ENCODE measurements at places on chromosomes 1 and 21.
A peak's percentile ranks its signal among the peaks of the same experiment; 100 is the strongest.

- DNase-seq: no peak
These were observed 574.7 kb upstream of the ADGRL2 start for GRCh38 chr1:81225789-81226602.

DNA sequence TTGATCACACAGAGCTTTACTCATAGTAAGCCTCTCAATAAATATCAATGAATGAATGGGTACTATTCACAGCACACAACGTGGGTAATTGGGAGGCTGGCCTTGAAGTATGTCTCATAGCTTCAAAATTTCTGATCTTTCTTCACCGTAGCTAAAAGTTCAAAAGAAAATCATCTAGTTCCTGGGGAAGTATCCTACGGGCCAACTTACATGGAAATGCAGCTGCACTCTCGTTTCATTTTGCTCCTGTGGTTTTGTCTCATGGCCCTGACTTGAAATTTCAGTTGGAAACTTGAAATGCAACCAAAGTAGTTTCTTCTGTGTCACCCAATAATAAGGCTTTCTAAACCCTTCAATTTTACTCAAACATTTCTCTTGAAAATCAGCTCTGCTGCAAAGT, 76.1 kb upstream of the CNIH3 start:
- DNase-seq: no peak

GRCh38 chr1:201502511-201502857, 4.4 kb downstream of the CSRP1 start:
- no peak for DNase-seq

DNA sequence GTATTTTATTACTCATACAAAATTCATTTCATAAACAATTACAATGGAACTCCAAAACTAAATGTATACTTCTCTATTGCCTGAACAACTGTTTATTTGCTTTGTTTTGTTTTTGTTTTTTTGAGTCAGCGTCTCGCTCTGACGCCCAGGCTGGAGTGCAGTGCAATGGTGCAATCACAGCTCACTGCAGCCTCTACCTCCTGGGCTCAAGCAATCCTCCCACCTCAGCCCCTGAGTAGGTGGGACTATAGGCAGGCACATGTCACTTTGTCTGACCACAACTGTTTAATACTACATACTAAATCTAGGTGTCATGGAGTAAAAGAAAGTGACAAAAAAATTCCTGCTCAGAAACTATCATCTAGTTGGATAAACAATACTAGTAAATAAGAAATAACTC, 49.3 kb downstream of the RAB3GAP2 start:
- DNase-seq: no peak

DNA sequence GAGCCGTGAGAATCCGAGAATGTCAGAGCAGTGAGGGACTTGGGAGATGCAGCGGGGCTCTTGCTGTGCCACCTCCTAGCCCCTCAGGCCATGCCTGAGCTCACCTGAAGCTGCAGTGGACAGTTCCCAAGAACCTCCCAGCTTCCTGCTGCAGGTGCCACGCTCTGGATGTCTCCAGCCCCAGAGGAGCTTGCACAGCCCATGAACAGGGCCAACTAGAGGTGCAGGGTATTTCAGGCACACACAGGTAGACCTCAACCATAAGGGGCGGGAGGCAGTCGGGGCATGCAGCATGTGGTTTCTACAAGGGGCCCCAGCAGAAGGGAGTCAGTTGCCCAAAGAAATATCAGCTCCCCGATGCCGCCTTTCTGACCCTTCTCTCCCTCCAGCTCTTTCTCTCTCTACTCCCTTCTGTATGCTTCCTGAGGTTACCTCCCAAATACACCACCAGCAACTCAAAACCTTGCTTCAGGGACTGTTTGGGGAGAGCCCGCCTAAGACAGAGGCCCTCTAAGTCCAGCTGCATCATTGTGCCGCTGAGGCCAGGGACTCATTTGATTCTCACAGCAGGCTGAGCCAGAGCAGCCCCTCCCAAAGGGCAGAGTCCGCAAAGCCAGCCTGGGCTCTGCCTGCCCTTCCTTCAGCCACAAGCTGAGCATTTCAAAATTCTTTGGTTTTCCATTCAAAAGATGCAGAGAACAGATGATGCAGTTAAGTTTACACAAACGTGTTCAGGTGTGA, 209.8 kb downstream of the MATN1 start:
- DNase-seq: no peak

DNA sequence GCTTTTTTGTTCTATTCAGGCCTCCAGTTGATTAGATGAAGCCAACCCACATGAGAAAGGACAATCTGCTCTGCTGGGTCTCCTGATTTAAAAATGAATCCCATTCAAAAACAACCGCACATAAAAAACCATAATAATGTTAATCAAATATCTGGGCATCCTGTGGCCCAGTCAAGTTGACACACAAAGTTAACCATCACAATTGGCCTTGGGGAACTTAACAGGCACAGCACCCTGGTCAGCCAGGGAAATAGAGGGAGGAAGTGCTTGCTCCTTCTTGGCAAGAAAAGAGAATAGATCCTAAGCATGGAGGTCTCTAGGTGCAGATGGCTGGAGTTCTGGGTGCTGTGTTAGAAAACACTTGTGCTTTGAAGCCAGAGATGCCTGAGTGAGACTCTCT, 109.6 kb upstream of the OLIG2 start:
- DNase-seq: no peak

DNA sequence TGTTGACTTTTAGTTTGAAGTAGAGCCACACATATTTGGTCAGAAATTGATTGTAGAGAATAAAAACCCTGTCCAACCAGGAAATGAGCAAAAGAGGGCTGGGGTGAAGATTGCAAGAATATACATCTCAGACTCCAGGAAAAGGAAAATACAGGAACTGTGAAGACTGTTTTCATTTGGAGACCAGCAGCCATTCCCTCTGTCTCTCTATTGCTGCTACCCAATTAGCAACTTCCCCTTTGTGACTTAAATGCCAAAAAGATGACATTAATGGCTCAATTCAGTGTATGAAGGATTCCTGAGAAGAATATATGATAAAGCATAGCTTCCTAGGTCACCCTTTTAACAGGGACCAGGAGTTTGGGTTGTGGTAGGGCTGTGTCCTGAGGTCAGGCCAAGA, 31.6 kb upstream of the CEP350 start:
- DNase-seq: no peak

DNA sequence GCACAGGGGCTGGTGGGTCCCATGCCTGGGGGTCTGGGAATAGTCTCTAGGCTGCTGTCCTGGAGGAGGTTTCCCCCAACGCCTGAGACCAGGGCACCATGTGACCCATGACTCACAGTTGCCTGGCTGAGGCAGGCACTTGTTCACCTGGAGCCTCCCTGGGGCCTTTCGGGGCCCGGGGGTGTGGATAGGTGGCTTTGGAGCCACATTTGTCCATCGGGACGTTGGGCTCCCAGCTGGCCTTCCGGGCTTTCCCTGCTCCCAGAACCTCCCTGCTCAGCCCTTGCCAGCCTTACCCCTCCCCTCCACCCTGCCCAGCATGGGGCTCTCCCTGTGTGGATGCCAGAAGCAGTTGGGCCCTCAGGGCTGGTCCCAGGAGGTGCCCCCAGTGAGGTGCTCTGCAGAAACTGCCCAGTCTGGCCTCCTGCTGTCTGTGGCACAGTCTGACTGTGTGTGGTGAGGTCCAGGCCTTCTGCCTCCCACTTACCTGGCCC, 14.2 kb downstream of the COL6A1 start:
- peak; percentile 47 for DNase-seq

DNA sequence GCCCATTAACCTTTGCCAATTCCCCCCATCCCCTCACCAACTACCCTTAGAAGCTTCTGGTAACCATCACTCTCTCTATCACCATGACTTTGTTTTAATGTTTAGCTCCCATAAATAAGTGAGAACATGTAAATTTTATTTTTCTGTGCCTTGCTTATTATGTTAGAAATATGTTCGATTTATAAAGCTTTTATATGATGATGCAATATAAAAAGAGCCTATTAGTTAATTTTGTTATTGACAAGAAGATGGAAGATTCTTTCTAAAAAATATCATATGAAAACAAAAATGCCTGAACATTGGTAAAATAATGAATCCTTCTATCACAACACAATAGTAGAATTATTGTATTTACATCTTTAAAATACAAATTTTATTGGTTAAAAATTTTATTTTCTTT, 836.1 kb upstream of the TMPRSS15 start:
- DNase-seq: no peak

- peak; percentile 37 for DNase-seq
These were observed 31.6 kb upstream of the NFIA start for GRCh38 chr1:61050541-61051442.

DNA sequence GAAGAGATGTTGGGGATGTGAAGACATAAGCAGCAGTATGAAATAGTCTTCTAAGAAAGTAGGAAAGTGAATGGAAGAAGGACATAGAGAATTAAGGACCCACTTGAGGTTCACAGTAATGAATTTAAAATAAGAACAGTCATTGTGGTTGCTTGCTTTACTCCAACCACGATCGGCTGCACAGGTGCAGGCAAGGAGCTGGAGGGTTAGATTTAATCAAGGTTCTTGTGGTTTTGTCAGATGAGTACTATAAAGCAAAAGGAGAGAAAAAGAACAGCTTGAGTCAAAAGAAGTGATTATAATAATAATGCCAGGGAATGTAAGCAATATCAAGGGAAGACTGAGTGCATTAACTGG, 46.1 kb upstream of the RBM34 start:
- DNase-seq: no peak

DNA sequence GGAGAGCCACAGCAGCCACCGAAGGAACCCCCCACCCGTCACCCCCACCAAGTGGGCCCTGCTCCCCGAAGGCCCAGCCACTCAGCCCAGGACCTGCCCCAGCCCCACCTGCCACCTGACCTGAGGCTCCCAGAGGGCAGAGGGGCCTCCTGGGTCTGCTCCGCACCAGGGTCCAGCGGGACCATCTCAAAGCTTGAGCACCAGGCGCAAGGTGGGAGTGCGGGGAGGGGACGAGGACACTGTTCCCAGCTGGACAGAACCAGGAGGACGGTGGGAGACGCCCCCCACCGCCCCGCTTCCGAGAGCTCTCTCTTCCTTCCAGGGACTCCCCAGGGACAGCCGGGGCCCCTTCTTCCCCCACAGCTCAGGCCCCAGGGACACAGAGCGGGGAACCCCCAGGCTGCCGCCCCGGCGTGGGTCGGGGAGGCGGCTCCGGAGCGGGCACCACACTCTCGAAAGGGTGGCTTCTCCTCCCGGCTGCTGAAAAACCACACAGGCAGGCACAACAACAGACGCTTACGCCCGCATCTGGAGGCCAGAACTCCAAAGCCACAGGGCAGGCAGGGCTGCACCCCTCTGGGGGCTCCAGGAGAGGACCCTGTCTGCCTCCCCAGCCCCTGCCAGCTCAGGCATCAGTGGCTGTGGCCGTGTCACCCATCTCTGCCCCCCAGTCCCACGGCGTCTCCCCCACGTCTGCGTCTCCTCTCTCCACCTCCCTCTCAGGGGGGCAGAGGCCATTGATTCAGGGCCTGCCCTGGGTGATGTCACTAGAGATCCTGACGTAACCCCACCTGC, 1.9 kb upstream of the TTLL10 start:
- no peak for DNase-seq

GRCh38 chr1:40951943-40952743, 27.4 kb upstream of the CTPS1 start:
- DNase-seq: peak; percentile 93

- no peak for DNase-seq
These were observed 28.1 kb downstream of the ERI3 start for GRCh38 chr1:44326821-44327465.

DNA sequence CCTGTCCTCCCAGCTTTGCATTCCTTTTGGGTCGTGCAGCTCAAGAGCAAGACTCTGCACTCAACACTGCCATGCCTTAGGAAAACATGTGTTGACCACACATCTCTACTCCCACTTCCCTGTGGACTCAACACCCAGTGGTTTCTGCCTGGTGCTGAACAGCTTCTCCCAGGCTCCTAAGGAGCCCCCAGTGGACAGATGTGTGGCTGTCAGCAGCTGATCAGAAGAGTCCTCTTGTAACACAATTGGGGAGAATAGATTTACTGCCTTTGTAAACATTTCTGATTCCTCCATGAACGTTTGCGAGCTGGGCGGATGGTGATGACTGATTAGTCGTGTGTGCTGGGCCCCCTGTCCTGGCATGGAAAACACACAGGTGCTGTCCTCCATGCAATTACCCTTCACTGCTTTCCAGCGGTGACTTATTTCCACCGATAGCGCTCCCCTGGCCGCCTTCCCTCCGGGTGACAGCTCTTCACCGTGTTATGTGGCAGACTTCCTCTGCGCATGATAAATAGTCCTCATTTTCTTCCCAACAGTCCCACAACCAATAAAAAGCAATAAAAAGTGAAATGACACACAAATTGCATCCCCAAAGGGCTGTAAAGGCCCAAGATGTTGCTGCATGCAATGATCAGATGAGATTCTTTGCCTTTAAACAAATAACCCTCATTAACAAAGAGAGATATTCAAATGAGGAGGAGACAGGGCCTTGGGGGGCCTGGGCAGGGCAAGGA, 249.4 kb upstream of the AJAP1 start:
- no peak for DNase-seq

DNA sequence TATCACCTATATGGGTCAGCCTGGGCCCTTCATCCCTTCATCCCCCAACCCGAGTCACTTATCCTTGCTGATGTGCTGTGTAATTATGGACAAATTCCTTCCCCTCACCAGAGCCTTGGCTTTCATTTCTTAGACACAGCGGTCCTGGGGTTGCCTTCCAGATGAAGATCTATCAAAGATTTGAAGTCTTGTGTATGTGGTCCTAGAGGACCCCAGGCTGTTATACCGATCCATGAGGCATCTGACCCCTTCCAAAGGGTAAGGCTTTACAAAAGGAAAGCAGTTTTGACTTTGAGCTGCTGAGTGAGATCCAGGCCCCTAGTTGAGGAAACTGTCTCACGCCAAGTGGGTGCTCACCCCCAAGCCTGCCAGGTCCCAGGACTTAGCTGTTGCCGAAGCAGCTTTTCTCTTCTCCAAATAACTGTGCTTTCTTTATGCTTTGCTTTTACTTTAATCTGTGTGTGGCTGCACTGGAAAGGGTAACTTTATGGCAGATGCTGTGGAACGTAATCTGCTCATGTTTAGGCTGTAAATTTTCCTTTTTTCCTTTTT, 37.6 kb downstream of the MAN1C1 start:
- no peak for DNase-seq

DNA sequence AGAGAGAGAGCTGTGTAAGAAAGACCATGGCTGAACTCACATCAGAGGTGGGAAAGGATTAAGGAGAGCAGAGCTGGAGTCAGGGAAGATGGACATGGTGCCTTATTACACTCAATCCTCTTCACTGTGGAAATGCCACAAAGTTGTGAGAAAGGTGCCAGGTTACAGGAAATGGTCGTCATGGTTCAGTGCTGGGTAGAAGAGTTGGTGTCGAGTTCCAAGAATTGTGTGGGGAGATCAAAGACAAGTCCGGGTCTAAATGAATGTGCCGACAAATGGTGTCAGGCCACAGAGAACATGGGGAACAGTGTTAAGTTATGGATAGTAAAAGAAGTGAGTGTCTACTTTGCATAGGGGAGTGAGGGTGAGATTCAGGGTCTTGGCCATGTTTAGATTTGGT, 40.9 kb downstream of the LAMC2 start:
- no peak for DNase-seq

DNA sequence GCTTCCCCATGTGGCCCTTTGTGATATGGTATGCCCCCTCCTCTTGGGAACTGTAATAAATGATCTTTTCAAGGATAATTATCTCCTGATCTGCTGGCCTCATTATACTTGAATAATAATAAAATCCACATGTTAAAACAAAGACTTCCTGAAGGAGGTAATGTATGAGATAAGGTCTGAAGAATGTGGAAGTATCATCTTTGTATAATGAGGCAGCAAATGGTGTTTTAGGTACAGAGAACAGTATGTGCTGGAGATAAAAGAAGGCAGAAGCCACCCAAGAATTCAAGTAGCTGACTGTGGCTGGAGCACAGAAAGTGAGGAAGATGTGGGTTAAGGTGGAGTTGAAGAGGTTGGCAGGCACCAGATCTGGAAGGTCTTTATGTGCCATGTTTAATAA, 12.8 kb upstream of the COG2 start:
- no peak for DNase-seq

- peak; percentile 80 for DNase-seq
These were observed 27.5 kb upstream of the MYSM1 start for GRCh38 chr1:58727364-58727763.

Data from urothelium cell line (cell line).